ENCODE measurements at places on chromosomes 7 and 10.

GRCh38 chr7:138581065-138581464, 120.1 kb downstream of the SVOPL start:
- DNase-seq, result no peak
- no peak overlapping the region for H3K4me3 ChIP-seq
- H3K36me3 ChIP-seq, result peaks cover 3% of the 10 kb centered on the region
- H3K27me3 ChIP-seq, result no peaks in the 10 kb centered on the region
- H3K4me1 ChIP-seq, result no peaks in the 10 kb centered on the region

- no peaks in the 10 kb centered on the region for H3K27me3 ChIP-seq
- H3K4me3 ChIP-seq, result no peak overlapping the region
- H3K4me1 ChIP-seq, result no peaks in the 10 kb centered on the region
- peaks cover 7% of the 10 kb centered on the region for H3K36me3 ChIP-seq
- DNase-seq, result no peak
These were observed 25.5 kb downstream of the VSIR start for GRCh38 chr10:71747551-71748523.

DNA sequence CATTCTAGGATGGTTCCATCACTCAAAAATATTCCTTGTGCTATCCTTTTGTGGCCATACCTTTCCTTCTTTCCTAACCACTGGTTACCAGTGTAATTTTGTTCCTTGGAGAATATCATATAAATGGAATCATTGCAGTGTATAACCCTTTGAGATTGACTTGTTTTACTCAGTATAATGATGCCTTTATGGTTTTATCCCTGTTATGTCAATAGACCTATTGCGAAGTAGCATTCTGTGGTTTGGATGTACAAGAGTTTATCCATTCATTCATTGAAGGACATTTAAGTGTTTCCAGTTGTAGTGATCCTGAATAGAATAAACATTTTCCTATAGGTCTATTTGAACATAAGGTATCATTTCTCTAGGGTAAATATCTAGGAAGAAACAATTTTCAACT, 54.2 kb downstream of the RBM33 start:
- H3K27ac ChIP-seq, result no peak overlapping the region
- no peak overlapping the region for H3K4me3 ChIP-seq
- peaks cover 24% of the 10 kb centered on the region for H3K36me3 ChIP-seq
- no peak for DNase-seq

DNA sequence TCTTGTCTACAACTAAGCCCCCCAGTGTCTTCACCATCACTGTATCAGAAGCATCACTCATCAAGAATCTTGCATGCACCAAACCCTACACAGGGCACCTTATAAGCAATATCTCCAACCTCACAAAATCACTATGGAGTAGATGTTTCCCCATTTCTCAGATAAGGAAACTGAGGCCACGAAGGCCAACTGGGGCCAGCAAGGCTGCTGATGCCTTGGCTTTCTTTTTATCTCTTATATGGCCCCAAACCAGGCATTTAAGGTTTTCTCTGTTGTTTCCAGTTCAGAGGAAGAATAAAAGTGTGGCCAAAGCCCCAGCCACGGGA, 47.3 kb upstream of the NPFFR1 start:
- no peak overlapping the region for H3K27ac ChIP-seq
- no peak overlapping the region for H3K4me3 ChIP-seq
- H3K36me3 ChIP-seq, result no peaks in the 10 kb centered on the region
- DNase-seq, result no peak

- H3K4me3 ChIP-seq, result no peak overlapping the region
- no peaks in the 10 kb centered on the region for H3K27me3 ChIP-seq
- no peaks in the 10 kb centered on the region for H3K4me1 ChIP-seq
These were observed 67.8 kb downstream of the TMEM26 start for GRCh38 chr10:61385231-61386001.

DNA sequence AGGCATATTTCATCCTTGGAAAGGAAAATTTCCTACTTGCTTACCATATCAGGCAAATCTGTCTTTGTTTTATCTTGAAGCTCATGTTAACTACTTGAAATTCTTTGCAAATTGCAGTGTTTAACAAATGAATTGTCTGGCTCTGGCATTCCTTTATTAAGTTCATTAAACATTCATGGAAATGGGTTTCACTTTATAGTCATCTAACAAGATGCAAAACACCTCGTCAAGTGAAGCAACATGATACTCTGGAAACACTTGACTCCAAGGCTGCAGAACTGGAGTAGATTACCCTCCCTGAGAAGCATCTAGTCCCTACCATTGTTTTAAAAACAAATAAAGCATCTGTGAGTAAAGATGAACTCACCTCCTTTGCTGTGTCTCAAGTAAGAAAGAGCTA, 1086.9 kb downstream of the NRG3 start:
- H3K4me1 ChIP-seq, result no peaks in the 10 kb centered on the region
- no peak overlapping the region for H3K4me3 ChIP-seq
- no peak overlapping the region for H3K27ac ChIP-seq
- DNase-seq, result no peak
- H3K36me3 ChIP-seq, result no peaks in the 10 kb centered on the region

DNA sequence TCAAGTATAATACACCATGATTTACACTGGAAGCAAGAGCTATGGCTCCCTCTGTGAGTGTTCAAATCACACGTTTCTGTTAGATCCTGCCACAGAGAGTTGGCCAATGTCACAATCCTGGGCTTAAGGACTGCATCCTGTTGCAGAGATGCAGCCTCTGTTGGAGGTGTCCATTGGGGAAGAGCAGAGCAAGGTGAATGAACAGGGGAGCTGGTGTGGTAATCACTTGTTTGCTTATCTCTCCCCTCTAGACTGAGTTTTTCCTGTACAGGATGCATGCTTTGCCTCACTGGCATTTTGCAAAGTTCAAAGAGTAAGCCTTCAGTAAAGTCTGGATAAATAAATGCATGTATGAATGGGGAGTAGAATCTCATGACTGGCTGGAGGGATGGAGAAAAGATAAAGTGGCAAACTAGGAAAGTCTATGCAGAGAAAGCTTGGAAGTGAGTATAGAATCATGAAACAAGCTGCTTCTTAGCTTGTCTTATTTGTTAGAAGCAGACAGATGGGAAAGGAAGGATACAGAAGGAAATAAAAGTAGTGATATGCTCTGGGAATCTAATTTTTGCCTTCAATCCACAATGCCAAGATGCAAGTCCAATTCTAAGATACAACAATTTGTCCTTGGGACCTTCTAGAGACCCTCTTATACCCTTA, 605.9 kb downstream of the KCNMA1 start:
- H3K27ac ChIP-seq, result no peak overlapping the region
- DNase-seq, result no peak
- no peak overlapping the region for H3K4me3 ChIP-seq
- H3K36me3 ChIP-seq, result no peaks in the 10 kb centered on the region
- no peaks in the 10 kb centered on the region for H3K4me1 ChIP-seq

- H3K4me3 ChIP-seq, result no peak overlapping the region
- no peak overlapping the region for H3K27ac ChIP-seq
- peaks cover 3% of the 10 kb centered on the region for H3K4me1 ChIP-seq
- DNase-seq, result no peak
- no peaks in the 10 kb centered on the region for H3K27me3 ChIP-seq
These were observed 113.0 kb downstream of the ADAM22 start for GRCh38 chr7:88046839-88047573.

All from kidney (tissue), 22 donors.